ENCODE measurements at places on chromosomes 16 and 17.

- no peak for DNase-seq
These were observed 175.3 kb downstream of the UTP18 start for GRCh38 chr17:51435641-51436091.

GRCh38 chr16:30142672-30143346 lies 19.8 kb upstream of the MAPK3 start:
- no peak for DNase-seq

DNA sequence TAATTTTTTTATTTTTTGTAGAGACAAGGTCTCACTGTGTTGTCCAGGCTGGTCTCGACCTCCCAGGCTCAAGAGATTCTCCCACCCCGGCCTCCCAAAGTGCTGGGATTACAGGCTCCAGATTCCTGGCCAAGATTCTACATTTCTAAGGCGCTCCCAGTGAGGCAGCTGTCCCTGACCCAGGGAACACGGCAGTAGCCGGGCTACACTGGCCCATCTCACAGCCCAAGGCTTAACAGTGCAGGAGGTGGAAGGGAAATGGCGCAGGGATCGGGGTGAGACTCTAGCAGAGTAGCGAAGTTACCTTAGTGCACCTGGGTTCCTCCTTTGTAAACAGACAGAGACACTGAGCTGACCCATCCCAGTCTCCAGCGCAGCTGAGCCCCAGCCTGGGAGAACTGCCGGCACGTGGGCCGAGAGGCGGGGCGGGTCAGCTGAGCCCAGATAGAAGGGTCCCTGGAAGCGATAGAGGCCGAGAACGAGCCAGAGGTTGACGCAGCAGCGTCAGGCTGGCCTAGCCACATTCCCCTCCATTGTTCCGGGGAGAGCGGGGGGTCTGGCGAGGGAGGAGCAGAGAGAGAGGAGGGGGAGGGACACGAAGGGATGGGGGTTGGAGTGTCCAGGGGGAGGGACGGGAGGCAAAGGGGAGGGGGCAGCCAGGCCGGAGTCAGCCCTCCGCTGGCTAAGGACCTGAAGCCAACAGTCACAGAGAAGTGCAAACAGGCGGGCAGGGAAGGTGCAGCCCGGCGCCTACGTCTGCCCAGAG lies 2.5 kb downstream of the CARHSP1 start:
- DNase-seq = no peak

DNA sequence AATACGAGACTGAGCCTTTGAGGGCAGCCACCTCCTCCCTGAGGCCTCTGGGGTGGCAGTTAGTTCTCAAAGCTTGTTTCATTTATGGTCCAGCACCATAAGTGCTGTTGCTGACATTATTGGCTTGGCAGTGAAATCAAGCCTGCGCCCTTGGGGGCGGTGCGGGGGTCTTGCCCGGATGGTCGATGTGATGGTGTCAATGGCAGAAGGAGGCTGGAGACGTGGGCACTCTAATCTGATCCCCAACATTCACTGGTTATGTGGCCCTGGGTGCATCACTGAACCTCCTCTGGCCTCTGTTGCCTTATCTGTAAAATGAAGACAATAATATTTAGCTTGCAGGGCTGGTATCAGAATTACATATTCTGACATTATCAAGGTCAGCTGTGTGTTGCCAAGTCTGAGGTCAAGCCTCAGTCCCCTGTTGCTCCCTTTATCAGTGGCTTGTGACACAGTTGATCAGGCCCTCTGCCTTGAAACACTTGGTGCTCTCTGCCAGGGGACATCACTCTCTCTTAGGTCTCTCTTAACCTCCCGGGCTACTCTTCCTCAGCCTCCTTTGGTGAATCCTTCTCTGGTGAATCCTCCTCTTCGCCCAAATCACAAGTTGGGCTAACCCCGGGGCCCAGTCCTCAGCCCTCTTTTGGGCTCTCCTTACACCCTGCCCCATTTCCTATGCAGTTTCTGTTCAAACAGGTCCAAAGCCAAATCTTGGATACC lies 11.8 kb upstream of the TMEM220 start:
- DNase-seq = no peak

DNA sequence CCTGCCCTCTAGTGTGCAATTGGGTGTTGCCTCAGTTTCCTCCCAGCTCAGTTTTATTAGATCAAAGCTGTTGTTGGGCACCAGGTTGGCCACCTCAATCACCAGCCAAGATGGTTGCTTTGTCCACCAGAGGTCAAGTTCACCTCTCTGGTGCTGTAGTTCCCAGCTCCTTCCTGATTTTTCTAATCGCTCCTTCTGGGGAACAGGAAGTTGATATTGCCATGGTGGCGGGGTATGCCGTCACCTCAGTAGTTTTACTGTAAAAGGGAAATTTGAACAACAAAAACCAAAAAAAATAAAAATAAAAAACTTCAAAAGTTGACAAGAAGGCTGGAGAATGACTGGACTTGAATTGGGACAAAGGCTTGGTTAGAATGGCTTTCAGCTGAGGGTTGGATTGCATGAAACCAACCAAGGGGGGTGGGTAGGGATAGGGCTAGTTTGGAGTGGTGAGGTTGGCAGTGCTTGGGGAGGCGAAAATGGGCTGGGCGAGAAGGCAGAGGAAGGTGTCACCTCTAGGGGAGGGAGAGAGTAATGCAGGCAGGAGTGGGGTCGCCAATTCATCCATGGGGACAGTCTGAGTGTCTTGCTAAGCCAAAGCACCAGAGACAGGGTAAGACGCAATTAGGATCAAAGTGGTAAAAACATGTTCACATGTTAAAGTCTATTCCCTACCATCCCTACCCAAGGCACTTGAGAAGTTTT lies 6.2 kb downstream of the EFNB3 start:
- DNase-seq = no peak

GRCh38 chr16:76756423-76756822 lies 434.6 kb upstream of the MON1B start:
- no peak for DNase-seq

DNA sequence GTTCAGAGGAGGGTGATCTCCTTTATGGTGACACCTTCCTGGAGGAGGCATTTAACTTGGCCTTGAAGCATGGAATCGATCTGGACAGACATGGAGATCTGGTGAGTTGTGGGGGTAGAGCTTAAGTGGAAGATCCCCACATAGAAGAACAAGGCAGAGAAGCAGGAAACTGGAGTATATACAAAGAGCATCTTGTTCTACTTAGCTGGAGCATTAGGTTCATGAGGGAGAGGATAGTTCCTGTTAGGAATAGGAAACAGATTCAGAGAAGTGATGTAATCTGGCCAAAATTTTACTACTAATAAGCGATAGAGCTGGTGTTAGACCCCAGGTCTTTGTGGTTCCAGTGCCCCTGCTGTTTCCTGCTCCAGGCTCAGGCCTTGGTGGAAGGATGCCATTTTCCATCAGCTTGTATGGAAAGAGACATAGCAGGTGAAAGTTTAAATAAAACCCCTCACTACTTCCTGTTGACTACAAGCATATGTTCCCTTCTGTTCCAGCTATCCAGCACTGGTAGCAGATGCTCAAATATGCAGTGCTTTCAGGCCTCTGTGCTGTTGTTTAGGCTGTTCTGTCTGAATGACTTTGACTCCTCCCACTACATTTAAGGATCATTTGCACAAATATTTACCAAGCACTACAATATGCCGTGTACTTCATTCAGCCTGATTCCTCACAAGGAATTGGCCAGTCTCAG lies 9.4 kb downstream of the RPAIN start:
- no peak for DNase-seq
